ENCODE measurements at places on chromosomes 16 and 17. TPM values are rescaled to one million over a fixed set of nuclear protein-coding genes. Genes with fewer than 3 reads are reported as not detected.

LHX1 gene
- total RNA-seq, result not detected

KRT25 gene
- not detected for total RNA-seq

CBFA2T3 gene
- not detected for total RNA-seq

FAM83G gene
- 4.1 TPM for total RNA-seq

C17orf107 gene
- 0.69 TPM for total RNA-seq

TEKT5 gene
- total RNA-seq, result not detected

DBF4B gene
- 17.0 TPM for total RNA-seq

NPIPB2 gene
- 15.6 TPM for total RNA-seq

PHAF1 gene
- total RNA-seq, result 16.4 TPM

TPSAB1 gene
- not detected for total RNA-seq

MYCBPAP gene
- total RNA-seq, result not detected

LRRC46 gene
- not detected for total RNA-seq

IL17C gene
- total RNA-seq, result not detected

EPN3 gene
- total RNA-seq, result not detected

SGCA gene
- not detected for total RNA-seq

GP2 gene
- not detected for total RNA-seq

SDR42E2 gene
- not detected for total RNA-seq

WDR81 gene
- 78.1 TPM for total RNA-seq

Measured in melanocyte of skin (primary cell).